ENCODE measurements at places on chromosomes 1 and 21. TPM values are rescaled to one million over a fixed set of nuclear protein-coding genes. Genes with fewer than 3 reads are reported as not detected.
A peak's percentile ranks its signal among the peaks of the same experiment; 100 is the strongest.

GRCh38 chr1:101235696-101236515 is 913 bp upstream of the S1PR1 start:
- DNase-seq: peak; percentile 75

GRCh38 chr1:154410185-154410827 is 5.2 kb downstream of the IL6R start:
- no peak for DNase-seq

DNA sequence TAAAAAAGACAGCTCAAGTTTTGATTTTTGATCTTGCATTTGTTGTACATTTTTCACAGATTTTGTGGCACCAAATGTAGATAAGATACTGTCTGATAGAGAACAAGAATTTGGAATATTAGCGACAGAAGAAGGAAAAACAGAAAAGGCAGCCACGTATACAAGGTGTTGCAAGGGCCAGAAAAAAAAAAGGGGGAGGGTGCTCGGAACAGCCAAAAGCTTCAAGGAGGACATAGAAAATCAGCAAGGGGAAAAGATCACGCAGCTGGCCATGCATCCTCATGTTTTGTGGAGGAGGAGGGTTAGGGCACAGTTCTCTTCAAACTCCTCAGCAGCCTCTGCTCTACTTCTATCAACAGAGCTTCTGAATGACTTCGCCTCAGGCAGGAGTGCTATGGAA is 80.7 kb upstream of the MROH9 start:
- no peak for DNase-seq

DNA sequence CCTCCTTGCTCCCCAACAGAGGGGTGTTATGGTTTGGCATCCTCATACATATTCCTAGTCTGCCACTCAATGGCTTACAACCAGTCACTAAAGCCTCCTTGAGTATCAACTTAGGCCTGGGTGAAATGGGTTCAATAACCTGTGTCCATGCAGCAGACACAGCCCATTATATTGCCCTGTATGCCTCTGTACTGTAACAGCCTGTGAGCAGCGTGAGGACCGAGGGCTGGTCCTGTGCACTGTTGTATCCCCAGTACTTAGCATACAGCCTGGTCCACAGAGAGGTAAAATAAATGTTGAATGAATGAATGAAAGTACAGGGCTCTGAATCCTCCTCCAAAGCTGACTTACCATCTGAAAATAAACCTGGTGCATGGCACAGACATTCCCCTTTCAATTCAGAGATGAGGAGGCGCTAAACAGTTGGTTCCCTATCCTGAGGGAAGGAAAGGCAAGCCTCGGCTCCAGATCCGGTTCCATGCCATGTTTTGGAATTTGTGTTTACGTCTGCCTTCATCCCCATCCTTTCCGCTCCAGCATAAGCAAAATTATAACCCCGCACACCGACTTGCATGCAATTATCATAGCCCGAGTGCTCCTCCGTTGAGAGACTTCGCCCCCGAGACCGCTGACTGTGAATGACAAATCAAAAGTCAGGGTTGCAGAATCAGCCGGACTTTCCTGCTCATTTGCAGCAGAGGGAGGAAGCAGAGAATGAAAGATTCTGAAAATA is 45.0 kb upstream of the DNAJC6 start:
- peak; percentile 68 for DNase-seq

DNA sequence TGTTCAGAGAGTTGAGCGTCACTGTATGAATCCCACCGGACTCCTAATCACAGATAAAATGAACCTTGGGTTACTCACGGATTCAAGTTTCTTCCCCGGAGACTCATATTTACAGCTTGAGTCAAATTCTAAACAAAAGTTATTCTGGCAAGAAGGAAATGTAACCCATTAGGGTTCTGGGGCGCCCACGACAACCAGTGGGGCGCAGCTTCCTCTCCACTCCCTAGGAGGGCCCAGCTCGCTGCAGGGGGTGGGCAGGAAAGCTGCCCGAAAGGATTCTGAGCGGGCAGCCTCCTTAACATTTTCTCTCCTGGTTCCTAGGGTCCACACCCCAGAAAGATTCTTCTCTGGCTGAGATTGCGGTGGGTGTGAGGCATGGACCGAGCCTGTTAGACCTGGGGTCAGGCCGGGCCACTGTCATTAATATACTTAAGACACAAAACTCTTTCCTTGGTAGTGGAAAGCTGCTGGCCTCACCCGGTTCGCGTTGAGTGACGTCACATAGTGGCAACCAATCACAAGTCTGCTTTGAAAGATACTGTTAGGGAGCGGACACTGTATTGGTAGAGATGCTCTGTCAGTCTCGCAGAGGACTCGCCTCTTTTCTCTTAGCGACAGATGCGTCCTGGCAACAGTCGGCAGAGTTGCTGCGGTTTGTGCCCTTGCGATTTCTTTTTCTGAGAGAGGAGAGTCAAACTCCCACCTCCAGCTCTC is 13.6 kb upstream of the MCOLN3 start:
- peak; percentile 97 for DNase-seq

- peak; percentile 90 for DNase-seq
Observed at GRCh38 chr1:3618881-3619671, 5.7 kb upstream of the TPRG1L start.

DNA sequence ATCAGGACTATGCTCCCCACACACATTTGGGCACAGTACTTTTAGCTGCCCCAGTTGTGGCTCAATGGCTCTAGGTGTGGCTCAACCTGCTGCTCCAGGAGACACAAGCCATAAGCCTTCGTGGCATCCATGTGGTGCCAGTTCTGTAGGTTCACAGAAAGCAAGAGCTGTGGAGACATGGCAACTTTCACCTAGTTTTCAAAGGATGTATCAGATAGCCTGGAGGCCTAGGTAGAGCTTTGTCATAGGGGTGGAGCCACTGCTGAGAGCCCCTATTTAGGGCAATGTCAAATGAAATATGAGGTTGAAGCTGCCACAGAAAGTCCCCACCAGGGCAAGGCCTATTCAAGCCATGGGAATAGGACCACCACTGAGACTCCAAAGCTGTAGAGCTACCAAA is 210.5 kb downstream of the LMO4 start:
- DNase-seq: no peak

DNA sequence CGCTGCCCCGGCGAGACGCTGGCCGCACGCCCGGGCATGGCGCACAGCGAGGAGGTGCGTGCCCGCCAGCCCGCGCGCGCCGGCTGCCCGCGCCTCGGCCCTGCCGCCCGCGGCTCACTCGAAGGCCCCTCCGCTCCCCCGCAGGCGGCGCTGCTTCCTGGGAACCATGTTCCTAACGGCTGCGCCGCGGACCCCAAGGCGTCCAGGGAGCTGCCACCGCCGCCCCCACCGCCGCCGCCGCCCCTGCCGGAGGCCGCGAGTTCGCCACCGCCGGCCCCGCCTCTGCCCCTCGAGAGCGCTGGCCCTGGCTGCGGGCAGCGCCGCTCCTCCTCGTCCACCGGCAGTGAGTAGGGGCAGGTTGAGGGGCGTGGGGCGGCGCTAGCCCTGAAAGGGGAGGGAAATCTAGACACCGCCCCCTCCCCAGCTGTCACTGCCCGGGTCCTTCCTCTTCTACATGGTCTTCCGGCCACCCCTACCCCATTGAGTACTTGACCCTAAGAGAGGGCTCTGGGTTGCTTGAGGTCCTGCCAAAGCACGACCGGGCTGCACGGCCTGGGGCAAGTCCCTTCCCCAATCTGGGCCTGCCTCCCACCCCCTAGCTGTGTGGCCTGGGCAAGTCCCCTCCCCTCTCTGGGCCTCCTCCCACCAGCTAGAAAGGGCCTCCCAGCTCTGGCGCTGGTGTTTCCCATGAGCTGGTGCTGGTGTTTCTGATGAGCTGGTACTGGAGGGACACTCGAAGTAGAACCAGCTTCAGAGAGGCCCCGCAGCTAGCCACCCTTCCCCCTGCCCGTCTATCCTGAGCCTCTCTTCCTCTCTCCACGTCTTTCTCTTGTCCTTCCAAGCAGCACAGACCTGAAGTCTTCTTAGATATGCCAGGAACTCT is 17.0 kb downstream of the TNFRSF25 start:
- DNase-seq: peak; percentile 50

DNA sequence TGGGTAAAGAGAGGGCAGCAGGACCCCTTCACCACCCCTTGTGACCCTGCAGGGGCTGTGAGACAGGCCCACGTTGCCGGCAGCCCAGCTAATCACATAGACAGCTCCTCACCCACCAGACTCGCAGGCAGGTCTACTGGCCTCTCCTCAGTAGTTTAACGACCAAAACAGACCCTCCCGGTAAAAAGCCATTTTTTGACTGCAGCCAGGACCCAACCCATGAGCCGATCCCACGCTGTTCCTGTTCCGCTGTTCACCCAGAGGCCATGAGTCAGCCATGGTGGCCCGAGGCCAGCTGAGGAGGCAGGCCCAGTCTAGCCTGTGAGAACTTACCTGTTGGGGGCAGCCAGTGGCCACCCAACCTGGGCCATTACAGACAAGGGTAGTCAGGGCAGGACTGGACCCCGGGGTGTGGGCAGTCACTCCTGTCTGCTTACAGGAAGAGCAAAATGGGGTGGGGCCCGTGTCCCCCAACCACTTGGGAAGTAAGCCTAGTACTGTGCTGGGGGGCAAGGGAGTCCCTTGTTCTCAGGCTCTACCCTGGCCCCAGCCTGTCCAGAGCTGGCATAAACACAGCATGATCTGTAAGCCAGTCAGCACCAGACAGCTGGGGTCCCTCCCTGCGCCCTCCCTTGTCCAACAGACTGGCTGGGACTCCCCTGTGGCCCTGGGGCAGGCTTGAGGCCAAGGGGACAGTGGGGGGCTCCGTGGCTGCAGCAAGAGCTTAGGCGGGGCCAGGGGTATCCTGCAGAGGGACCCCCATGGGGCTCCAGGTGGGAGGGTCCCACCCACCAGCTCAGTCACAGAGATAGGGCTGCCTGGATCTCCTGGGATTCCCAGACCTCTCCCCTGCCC is 61.9 kb downstream of the WNT9A start:
- DNase-seq: peak; percentile 28

DNA sequence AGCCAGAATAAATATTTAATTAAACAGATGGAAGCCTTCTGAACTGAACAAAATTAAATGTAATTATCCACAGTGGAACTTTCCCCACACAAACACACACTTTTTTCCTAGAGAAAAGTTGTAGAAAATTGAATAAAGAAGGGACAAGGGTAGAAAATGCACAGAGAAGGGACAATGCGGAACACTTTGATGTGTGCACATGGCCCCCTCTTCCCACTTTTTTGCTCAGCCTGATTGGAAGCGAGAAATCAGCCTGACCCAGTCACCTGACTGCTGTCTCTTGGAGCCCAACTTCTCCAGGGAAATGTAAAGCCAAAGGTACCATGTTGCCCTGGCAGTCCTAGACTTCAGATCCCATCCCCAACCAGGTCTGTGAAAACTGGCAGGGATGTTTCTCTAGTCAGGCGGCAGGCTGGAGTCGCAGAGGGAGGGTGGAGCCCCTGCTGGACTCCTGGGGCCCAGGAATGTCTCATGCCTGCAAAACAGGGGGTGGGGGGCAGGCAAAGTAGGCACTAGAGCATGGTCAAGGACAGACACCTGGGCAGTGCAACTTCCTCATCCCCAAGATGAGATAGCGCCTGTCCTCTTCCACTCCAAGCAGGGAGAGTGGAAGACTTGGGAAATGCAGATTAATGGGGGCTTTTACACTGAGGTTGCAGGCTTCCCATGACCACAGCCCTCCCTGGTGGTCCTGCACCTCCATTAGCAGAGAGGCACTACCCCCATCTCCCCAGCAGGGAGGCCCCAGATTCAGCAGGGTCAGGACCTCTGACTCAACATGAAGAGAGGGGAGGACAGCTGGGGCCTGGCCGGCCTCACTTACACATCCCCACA is 2.8 kb downstream of the CERS2 start:
- DNase-seq: peak; percentile 40

DNA sequence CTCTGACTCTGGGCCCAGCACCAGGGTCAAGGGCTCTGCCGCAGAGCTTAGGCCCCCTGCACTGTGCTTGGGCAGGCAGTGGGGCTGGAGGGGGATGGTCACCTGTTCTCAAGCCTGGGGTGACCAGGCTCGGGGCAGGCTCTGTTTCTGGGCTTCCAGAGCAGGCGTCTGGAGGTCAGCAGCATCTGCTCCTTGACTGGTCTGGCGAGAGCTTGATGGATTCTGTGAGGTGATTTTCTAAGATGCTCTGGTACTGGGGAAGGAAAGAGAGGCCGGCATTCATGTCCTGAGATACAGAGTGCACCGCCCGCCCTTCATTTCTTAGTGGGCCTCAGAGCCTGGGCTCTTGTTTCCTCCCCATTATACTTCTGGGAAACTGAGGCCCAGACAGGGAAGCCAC is 24.5 kb downstream of the RAB7B start:
- no peak for DNase-seq

DNA sequence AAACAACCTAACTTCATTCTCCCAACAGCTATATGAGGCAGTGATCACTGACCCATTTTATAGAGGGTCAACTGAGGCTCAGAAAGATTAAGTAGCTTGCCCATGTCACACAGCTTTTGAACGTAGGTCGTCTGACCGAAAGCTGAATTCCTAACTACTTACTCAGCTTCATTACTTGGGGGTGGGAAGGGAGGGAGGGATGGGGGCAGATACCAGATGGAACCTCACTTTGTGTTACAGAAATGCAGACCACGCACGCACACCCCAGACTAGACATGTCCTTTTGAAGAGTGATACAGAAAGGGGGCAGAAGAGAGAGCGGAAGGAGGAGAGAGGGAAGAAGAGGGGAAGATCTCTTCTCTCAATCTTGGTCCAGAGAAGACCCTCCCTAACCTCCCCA is 2.3 kb downstream of the ADGRB2 start:
- no peak for DNase-seq

DNA sequence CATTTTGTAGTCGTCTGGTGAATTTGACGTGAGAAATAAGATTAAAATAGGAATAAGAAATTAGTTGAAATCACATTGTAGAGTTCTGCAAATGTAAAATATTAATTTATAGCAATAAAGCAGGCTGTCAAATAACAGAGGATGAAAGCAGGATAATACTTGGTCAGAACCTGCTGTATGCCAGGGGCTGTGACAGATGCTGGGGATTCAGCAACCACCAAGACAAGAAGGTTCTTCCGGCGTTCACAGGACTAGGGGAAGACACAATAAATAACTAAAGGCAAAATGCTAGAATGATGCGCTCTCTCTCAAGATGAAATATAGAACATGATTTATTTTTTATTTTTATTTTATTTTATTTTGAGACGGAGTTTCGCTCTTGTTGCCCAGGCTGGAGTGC is 6.8 kb upstream of the PARK7 start:
- no peak for DNase-seq

GRCh38 chr21:36079010-36079649 is 9.3 kb downstream of the CBR1 start:
- no peak for DNase-seq

- DNase-seq: no peak
Observed at GRCh38 chr21:19228226-19228625, 824.6 kb upstream of the TMPRSS15 start.

GRCh38 chr21:36700295-36700970 is 1.5 kb downstream of the SIM2 start:
- DNase-seq: peak; percentile 16

- DNase-seq: no peak
Observed at GRCh38 chr1:47227341-47228232, 4.4 kb downstream of the TAL1 start.

The PKP1 gene
- 0.88 TPM for total RNA-seq

The CDCA8 gene
- total RNA-seq: 1.4 TPM

The SH2D5 gene
- total RNA-seq: 0.52 TPM

The NUP210L gene
- total RNA-seq: 0.09 TPM

The CDK18 gene
- total RNA-seq: 10.9 TPM

The SPRR2G gene
- not detected for total RNA-seq

The LCA5L gene
- total RNA-seq: 6.5 TPM

The UBAP2L gene
- 147 TPM for total RNA-seq

Data from lung (tissue), 17 donors.